Stimulated activated CD8-positive, alpha-beta memory T cell treated with anti-CD3 and anti-CD28 coated beads, Interleukin-15, amount 100 ng/mL, for 48 hours (primary cell): ENCODE measurements at places on chromosomes 12 and 14.
A peak's percentile ranks its signal among the peaks of the same experiment; 100 is the strongest.

DNA sequence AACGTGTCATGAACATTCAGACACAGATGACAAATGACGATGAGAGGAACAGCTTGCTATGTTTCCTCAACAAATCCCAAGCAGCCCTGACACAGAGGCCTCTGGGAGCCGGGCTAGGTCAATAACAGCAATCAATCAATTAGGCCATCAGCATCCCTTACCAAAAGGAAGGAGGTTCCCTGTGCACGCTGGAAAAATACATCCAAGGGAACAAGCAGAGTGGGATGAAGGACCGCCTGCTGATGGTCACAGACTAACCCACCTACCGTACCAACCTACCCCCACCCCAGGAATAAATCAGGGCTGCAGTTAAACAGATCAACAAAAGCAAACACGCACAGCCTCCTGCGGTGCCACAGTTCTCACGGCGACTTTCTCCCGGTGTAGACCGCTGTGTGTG lies 265.1 kb upstream of the SFSWAP start:
- DNase-seq = no peak

- no peak for DNase-seq
Observed at GRCh38 chr14:38900887-38901286, 202.1 kb downstream of the SEC23A start.

DNA sequence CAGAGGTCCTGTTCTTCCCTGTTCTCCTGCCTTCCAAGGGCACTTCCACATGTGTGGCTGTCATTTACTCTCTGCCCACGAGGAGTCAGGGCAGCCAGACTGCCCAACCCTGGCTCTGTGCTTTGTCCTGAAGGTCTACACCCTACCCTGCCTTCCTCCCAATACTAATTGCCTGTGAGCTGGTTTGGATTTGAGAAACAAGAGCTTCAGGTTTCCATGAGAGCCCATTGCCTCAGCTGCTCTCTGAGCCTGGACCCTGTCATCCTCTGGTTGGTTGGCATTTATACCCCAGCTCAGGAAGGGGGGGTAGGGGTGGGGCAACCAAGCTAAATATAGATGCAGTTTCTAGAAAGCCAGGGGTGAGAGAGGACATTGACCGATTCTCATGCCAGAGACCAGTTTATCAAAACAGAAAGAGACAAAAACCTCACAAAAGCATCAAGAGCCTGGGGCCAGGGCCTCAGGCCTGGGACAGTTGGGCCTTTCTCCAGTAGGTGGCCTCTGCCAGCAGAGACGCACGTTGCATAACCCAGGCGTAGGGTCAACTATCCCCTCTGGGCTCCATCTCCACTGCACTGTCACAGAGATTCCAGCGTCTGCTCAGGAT lies 34.5 kb downstream of the VDR start:
- DNase-seq = no peak

DNA sequence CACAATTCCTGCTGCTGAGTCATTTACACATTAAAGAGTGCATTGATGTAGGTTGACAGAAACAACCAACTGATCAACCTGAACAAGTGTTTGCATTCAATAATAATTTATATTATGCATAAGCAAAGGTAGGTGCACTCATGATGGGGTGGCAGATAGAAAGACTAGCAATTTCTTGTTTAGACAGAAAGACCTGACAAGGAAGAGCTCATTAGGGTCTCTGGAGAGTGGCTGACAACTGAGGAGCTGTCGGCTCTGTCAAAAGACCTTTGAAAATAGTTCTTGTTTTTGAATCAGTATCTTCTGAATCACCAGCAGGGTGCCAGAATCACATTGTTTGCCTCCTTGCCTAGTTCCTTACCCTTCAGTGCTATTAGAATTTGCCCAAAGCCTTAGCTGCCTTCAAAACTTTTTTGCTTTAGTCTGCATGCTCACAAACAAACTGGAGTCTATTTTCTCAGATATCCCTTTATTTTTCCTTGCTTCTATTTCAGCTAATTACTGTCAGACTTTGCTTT lies 234.7 kb downstream of the BTG1 start:
- DNase-seq = no peak

DNA sequence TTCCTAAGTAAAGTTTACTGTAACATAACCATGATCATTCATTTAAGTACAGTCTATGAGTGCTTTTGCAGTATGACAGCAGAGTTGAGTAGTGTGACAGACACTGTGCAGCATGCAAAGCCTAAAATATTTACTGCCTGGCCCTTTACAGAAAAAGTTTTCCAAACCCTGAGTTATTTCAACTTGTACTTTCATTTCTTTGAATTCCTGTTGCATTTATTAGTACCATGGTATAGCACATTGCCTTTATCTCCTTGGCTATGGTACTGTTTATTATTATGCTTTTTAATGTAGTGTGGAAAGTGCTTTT lies 6.2 kb downstream of the ARHGAP5 start:
- no peak for DNase-seq

DNA sequence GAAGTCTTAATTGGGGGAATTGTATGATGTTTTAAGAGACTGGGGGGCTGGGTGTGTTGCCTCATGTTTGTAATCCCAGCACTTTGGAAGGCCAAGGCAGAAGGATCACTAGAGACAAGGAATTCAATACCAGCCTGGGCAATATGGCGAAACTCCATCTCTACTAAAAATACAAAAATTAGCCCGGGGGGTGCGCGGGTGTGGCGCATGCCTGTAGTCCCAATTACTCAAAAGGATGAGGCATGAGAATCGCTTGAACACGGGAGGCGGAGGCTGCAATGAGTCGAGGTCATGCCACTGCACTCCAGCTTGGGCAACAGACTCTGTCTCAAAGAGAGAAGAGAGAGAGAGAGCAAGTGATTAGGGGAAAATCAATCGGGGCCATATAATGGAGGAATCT lies 600.5 kb downstream of the SLC16A7 start:
- no peak for DNase-seq

DNA sequence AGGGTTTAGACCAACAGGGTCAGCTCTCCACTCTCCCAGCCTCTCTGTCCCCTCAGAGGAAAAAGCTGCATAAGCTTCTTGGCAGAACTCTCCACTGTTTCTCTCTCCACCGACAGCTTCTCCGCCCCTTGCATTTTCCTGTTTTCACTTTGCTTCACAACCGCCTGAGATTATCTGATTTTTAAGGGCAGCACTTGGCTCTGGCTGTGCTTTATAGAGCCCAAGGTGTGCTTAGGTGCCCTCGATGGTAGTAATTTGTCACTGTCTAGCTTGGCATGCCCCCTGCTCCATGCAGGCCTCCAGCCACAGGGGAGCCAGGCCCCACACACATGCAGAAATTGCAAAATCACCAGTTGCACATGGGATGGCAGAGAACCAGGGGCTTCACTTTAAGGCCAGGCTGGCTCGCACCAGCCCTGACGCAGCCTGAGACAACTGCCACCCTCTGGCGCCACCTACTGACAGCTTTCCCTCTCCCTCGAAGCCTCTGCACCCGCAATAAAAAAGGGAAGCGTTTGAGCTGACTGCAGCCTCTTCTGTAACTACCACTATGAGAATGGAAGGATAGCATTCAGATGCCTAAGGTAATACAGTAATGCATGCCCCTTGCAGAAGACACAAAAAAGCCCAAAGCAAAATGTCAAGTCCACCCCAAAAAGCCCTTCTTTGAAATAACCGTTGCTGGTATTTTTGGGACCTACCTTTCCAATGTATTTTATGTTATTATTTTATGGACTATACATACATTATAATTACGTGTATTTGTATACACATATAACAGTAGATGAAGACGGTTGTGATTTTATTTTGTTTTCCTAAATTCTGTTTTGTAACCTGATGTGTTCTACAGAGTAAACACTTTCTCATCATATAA lies 32.0 kb upstream of the RIMBP2 start:
- DNase-seq = peak; percentile 45

DNA sequence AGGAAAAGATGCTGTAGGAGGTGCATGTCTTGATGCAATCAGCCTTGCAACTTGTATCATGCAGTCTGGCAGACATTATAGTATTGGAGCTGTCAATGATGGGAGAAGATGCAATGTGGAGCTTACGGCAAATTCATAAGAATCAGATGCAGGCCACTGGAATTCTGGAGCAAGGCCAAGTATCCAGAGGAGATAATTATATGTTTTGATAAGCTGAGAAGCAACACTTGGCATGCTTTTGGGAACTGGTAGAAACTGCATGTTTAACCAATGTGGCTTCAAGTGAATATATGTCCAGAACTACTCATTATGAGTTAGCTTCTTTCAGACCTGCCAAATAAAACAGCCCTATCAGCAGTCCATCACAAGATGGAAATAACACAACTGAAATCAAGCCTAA lies 249.1 kb upstream of the PPFIA2 start:
- DNase-seq = no peak
